AG04449 (cell line): ENCODE measurements at places on chromosomes 5 and 9.

DNA sequence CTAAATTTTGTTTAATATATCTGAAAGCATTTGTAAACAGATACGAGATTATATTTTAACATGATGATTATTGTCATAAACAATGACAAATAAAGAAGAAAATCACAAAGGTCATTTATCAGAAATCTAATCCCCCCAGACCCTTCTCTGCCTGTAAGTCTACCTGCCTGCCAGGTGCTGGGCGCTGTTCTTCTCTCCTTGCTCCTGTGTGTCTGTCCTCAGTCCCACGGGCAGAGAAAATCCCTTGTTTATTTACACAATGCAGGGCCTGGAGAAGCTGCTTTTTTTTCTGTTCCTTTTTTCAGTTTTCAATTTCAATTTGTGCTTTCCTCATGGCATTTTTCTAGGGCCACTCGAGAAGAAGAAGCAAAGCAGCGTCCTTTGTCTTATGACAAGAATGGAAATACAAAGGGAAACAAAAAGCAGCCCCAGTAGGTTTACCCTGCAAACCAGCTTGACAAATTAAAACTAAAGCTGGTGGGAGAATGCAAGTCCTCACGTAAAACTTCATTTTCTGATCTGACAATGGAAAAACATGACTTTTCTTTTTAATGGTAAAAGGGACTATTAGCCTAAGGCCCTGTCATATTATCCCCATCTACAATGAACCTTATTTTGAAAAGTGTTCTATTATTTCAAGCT lies 282.4 kb upstream of the KLF9 start:
- DNase-seq = no peak

- DNase-seq = no peak
Observed at GRCh38 chr5:106314221-106314824, 1356.4 kb downstream of the EFNA5 start.

GRCh38 chr5:180071531-180072255 lies at the start of gene RNF130:
RNF130 (minus strand) TSS chr5:180071759; CDS start chr5:180071702, 57 bp downstream.
- DNase-seq = peak; percentile 23

GRCh38 chr5:15679161-15679560 lies 179.2 kb downstream of the FBXL7 start:
- DNase-seq = no peak

DNA sequence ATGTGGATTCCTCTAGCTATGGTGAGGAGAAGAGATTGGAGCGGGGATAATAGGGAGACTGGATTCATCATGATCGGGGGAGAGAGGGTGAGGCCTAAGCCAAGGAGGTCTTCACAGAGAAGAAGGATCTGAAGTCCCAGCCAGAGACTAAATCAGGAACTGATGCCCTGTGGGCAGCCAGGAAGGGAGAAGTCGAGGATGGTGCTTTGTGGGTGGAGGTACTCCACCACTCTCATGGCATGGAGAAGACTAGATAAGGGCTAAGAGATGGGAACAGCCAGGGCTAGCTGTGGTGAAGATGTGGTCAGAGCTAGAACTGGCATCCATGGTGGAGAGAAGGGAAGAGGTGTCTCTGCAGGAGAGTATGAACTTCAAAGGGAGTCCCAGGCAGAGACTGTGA lies 3.0 kb upstream of the RGS14 start:
- no peak for DNase-seq

- DNase-seq = no peak
Observed at GRCh38 chr9:90288275-90288639, 354.4 kb downstream of the DIRAS2 start.

- no peak for DNase-seq
Observed at GRCh38 chr5:176836811-176837706, 26.7 kb downstream of the UNC5A start.

GRCh38 chr5:41356786-41357185 lies 143.5 kb upstream of the C6 start:
- no peak for DNase-seq

GRCh38 chr5:97297704-97298091 lies 114.7 kb upstream of the RIOK2 start:
- no peak for DNase-seq

GRCh38 chr9:5819174-5819573 lies 13.7 kb downstream of the ERMP1 start:
- DNase-seq = no peak

DNA sequence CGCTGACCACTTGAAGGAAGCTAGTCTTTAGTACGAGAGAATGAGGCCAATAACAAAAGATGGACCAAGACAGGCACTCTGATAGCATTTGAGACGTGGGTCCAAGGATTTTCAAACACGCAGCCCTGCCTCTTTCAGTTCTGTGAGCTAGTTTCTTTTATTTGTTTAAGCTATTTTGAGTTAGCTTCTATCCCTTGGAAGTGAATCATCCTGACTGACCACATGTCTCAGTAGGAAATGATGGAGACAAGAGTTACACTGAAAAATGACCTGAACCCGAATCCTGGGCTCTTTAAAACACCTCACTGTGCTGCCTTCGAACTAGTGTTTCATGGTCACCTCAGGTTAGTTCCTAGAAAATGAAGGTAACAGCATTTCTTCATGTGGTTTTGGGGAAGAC lies 9.9 kb downstream of the TEK start:
- no peak for DNase-seq

DNA sequence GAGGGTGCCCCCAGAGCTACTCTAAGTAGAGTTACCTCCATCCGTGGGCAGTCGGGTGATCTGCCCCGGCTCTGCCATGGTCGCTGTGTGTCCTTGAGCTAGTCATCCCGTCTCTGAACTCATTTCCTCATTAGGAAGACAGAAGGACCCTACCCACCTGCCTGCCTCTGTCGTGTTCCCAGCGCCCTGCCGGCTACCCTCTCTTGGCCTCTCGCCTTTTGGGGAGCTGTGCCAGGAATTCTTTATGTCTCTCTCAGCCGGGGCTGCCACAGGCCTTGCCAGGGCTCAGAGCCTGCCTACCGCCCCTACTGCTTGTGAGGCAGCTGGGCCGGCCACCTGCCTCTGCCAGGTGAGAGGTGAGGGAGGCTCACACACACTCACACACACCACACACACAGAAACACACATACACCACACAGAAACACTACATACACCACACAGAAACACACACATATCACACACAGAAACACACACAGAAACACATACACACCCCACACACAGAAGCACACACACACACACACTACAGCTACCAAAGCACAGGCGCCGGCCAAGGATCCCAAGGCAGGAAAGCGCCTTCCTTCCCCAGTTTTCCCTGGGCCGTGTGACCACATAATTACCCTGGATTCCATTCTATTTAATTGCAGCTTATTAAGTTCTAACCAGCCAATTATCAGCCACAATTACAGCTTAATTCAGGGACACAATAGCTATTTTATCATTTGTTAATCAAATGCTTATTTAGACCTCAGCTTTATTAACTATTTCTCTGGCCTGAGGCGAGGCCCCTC lies 41.7 kb downstream of the UNC5A start:
- DNase-seq = no peak

- DNase-seq = no peak
Observed at GRCh38 chr9:100287186-100287585, 65.6 kb downstream of the TEX10 start.

- no peak for DNase-seq
Observed at GRCh38 chr5:14436801-14437542, 144.6 kb upstream of the OTULINL start.

DNA sequence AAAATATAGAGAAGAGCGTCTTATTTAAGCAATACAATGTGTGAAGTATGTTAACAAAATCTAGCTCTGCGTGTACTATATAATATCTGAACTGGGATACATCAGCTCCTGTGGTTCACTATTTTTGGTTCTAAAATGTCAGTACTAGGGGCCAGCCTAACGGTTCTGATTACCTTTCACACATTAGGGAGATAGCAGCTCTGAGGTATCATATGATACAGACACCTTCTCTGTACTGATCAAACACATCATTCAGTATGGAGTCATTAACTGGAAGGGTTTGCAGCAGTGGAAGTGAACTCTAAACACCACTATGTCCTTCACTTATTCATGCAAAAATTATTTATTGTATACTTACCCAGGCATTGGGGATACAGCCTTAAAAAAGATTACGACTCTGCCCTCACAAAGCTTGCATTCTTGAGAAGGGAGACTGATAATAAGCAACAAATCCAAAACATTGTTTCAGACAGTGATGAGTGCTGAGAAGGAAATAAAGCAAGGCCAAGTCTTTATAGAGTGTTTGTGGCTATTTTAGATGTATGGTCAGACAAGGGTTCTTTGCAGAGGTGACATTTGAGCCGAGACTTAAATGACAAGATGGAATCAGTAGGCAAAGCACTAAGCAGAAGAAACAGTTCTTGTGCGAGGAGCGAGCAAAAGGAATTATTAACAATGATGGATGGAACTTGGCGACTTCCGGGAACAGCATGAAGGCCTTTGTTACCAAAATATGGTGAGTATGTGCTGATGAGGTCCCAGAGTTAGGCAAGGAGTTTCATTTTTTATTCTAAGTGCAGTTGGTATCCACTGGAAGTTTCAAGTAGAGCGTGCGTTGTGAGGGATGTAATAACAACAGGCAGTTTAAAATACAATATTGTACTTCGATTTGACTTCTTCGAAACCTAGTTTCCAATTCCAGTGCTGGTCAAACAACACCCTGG lies 1.8 kb upstream of the LNPEP start:
- DNase-seq = no peak

DNA sequence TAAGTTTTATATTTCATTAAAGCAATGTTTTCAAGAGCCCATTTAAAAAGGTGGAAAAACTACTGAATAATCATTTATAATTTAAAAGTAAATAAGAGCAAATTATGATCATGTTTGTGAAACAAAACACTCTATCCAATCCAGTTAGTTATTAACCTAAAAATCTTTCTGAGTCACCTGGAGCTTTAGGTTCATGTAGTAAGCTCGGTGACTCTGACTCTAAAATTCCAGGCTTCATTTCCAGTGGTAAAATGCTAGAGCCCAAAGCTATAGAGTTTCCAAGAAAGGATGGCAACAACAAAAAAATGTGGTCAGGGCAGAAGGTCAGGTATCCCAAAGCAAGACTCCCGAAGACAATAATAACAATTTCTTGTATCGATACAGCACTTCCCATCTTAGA lies 76.1 kb upstream of the SPOCK1 start:
- DNase-seq = no peak

DNA sequence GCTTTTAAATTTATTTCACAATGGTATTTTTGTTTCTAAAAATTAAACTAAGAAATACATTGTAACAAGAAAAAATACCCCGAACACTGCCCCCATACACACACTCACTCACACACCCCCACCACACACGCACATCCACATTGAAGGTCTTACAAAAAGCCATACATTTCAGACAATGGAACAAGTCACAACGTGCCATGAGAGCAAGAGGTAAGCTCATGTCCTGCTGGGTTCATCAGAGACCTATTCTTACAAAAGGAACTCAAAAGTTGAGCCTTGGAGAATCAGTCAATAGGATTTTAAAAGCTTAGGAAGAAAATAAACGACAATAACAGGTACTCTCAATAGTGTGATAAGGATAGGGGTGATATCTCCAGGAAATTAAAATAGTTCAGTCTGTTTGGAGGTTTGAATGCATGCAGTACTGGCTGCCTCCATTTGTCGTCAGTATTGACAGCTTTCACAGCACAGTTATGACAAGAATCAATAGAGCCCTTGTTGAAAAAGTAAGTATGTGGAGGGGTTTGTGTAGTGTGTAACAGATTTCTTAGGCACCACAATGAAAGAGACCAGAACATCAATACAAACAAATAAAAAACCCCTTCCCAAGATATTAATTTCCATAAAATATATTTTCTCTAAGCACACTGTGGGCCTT lies 1826.2 kb upstream of the CDH6 start:
- no peak for DNase-seq
